WERI-Rb-1 (cell line): ENCODE measurements at places on chromosomes 16 and 17.

DNA sequence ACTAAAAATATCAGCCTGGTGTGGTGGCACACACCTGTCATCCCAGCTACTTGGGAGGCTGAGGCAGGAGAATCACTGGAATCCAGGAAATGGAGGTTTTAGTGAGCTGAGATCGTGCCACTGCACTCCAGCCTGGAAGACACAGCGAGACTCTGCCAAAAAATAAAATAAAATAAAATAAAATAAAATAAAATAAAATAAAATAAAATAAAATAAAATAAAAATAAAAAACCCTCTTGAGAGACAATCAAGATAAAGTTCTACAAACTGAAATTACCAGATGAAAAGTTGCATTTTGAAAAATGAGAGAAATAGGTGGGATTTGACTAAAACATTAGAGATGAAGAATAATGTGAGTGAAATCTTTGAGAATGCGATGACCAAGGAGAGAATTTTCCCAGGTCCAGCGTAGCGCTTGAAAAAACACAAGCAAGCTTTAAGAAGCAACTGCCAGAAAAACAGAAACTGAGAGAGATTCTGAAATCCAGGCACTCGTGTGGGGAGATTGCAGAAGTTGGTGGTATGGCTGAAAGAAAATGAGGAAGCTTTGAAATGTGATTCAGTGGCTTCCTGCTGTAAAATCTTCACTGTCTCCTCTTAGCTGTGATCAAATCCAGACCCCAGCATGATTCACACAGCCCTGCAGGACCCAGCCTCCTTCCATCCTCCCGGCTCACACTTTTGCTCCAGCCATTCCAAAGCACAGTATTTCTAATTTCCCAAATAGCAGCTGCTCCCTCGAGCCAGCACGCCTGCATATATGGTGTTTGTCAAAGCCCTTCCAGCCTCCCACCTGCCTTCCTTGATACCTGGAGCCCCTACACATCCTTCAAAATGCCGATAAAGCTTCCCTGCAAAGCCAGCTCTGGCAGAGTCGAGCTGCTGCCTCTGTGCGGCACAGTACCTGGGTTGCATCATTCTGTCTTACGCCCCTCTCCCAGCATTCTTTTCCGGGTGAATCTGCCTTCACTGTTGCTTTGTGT is 8.2 kb upstream of the CD300E start:
- DNase-seq, result no peak

DNA sequence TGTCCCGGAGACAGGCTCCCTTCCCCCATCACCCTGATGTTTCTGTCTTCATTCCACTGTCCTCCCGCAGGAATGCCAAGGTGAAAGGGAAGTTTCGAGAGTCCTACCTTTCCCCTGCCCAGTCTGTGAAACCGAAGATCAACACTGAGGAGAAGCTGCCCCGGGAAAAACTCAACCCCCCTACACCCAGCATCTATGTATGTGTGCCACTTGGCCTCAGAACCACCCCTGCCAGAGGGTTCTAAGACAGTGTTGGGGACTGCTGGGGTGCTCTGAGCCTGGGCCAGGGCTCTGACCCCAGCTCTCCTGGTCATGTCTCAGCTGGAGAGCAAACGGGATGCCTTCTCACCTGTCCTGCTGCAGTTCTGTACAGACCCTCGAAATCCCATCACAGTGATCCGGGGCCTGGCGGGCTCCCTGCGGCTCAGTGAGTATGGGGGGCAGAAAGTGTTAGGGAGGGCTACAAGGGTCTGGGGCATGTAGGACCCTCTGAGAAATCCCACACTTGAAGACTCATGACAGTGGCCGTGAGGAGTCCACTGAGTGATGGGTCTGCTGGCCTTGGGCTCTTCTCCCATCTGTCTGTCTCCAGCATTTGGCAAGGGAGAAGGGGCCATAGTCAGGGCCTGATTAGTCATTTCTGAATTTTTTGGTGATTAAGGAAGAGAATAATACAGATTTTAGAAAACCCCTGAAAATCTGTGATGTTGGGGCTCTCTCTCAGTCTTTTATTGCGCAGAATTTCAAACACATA is 4.9 kb upstream of the TMEM88 start:
- DNase-seq, result no peak

GRCh38 chr17:28926366-28926765 is 23.5 kb upstream of the DHRS13 start:
- DNase-seq, result no peak

GRCh38 chr17:30074730-30075129 is 41.9 kb upstream of the NSRP1 start:
- DNase-seq, result no peak

GRCh38 chr17:82408938-82409318 is 9.2 kb upstream of the HEXD start:
- DNase-seq, result no peak
